ENCODE measurements at places on chromosomes 6 and 20.

DNA sequence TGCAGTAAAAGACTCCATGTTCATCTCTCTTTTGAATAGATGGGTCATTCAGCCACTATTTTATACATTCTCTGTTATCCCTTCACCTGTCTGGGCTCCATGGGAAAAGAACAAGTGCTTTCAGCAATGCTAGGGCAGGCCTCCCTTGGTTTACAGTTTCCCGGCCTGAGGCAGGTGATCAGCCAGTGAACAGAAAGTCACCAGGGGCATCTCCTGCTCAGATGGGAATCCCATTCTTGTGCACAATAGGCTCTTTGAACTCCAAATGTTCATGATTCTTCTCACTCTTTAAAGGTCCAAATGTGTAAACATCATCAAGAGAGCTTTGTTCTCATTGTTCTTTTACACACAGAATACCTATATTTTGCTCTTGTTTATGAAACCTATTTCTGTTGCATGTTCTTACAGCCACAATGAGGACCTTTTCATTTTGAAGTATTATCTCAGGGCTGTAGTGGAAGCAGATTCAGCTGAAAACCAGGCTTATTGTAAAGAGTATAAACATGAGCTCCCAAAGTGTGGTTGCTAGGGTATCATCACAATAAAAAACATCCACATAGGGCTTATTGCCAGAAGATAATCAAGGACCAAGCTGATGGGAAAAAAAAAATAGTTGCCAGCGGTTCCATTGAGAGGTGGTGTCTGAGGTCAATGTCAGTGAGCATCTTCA, 267.1 kb upstream of the SGK1 start:
- DNase-seq = no peak

DNA sequence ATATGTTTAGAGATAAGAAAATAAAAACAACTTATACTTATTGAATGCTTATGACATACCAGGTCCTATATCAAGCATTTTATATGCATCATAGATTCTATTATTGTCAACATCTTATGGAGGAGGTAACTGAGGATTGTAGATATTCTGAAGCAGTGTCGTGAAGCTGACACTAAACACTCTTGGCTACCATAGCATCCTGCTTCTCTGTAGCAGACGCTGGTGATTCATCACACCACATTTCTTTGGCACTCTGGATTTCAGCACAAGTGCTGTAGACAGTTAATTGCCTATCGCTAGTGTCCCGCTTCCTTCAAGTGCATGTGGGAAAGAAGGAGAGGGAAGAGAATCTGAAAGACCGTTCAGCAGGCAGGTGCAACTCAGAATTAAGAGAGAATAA, 317.1 kb downstream of the PLCB1 start:
- no peak for DNase-seq

- no peak for DNase-seq
These were observed 2.0 kb upstream of the PLCG1 start for GRCh38 chr20:41135187-41135887.

DNA sequence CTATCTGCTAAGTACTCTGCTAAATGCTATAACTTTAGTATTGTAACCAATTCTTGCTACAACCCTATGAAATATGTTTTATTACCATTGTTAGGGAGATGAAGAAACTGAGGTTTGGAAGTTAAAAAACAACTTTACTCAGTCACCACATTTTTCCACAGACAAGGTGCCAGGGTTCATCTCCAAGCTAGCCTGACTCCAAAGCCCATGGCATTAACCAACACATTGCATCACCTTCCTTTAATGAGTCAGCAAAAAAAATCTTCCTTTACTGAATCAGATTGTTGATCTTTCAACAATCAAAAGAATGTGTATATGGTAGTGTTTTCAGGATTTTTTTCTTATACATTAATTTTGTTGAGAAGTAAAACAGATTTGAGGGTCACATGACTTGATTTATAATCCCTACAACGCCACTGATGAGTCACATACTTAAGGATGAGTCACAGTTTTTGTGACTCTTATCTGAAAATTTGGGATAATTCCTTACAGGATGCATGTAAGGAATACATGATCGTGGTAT, 41.5 kb downstream of the MAN1A1 start:
- no peak for DNase-seq

- DNase-seq = no peak
These were observed 24.4 kb downstream of the PLCB1 start for GRCh38 chr20:8156235-8157079.

DNA sequence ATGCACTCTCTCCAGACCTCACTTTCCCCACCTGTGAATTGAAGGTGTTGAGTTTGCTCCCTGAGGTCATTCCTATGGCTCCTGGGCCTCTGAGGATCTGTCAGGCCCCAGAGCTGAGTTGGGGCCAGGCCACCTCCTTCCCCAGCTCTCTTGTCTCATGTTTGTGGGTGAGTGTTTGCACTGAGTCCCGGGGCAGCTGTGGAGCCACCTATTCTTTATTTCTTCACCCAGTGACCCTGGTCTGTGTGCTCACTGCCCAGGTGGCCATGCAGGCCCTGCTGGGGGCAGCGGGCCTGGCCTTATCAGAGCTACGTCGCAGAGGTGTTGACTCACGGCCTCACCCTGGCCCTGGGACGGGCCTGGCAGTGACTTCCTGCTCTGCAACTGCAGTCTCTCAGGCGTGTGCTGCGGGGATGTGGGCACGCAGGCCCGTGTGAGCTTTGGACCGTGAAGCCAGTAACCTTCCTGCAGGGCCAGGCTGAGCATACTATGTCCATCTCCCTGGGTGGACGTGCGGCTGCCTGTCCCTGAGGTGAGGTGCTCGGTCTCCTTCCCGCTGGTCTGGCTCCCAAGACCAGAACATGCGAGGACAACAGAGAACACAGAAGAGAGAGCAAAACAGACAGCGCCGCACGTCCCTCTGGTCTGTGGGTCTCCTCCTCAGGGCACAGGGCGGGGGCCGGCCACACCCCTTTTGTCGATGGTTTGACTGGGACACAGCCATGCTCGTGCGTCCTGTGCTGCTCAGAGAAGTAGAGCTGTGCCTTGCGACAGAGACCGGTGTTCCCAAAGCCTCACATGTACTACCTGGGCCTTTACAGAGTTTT, 12.1 kb downstream of the TMEM181 start:
- no peak for DNase-seq

GRCh38 chr6:767755-768512, 75.0 kb upstream of the EXOC2 start:
- no peak for DNase-seq

DNA sequence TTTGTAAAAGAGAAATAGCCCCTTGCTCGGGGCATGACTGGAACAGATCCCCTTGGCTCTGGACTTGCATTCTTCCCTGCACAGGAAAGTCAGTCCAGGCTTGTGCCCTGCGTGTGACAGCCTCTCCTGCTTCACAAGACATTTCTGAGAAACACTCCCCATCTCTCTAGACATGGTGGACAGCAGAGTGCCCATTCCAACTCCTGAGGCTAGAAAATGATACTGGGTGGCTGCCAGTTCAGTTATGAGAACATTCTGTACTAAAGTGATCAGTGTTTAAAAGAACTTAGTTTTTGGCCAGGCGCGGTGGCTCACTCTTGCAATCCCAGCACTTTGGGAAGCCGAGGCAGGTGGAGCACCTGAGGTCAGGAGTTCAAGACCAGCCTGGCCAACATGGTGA, 41.3 kb downstream of the TGM3 start:
- DNase-seq = no peak

GRCh38 chr6:110547266-110547964, 71.0 kb upstream of the SLC22A16 start:
- DNase-seq = no peak

DNA sequence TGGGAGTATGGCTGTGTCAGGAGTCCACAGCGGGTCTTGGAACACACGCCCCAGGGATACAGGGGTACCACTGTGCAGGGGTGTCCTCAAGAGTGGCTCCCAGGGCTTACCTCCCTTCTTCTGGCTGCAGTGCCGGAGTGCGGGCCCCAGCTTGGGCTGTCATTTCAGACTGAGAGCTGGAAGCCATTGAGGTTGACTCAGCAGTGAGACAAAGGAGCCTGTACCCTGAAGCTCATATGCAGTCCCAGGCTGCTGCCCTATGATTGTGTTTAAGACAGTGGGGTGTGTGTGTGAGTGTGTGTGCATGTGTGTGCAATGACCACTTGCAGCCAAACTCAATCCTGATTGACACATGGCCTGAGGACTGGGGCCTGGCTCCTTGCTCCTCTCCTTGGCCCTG, 167.7 kb upstream of the AFDN start:
- DNase-seq = no peak

DNA sequence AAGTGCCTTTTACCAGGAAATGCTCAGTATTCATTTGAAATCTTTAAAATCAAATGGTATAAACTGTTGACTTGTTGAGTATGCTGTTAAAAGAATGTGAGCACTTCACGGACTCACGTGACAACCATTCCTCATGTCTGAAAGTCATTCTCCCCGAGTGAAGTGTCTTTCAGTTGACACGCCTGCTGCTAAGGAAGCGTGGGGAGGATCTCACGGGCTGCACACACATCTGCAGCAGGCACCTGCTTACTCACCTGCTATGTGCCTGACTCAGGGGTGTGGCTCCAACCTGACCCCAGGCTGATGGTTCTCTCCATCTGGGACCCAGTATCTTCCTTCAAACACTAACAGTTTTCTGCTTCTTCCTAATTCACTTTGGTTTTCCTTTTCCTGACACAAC, 32.7 kb downstream of the WDR27 start:
- no peak for DNase-seq

DNA sequence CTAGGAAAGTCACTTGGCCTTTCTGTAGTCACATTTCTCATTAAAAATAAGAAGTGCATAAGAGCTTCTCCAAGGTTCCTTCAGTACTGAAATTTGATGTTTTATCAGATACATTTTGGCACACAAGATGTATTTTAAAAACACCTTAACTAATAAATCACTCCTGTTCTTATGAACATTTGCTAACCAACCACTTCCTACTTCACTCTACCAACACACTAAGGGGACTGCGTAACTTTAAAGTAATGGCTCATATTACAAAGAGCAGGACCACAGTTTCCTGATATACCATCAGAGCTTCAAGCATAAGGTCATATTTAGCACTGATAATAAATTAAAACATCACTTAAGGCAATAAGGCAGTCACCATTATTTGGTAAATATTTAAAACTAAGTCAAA, 104.4 kb downstream of the RALGAPA2 start:
- no peak for DNase-seq

- no peak for DNase-seq
These were observed 33.4 kb downstream of the RWDD2A start for GRCh38 chr6:83226517-83226916.

DNA sequence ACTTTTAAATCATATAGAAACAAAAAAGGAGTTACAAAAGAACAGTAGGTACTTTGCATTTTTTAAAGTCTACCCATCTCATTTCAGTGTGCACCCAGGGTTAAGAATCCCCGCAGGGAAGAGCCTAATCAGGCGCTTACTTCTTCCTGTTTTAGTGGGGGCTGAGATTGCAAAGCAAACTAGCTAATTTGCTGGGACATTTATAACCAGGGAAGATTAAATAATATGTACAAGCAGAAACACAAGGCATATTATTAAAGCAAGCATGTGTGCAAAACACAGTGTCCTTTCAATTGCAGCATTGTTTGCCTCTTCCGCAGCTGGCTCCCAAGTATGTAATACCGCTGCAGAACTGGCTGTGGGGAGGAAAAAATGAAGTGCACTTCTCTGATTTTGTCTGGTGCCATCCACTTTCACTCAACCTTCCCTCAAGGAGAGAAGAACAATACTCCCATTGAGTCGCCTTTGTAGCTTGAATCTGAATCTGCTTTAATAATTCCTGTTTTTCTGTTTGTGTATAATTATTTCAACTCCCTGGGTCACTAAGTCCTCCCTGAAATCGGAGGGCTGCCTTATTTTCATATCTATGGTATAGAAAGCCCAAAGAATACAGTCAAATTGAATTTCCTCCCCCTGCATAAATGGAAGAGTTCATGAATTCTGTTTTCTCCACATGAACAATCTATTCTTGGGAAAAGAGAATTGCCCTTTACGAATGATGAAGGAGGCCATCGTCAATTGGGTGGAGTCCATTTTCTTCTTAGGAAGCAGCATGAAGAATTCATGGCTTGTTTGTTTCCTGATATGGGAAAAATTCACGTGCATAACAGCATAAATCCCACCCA, 23.3 kb upstream of the BCAS1 start:
- no peak for DNase-seq

- no peak for DNase-seq
These were observed 3.6 kb upstream of the MATN4 start for GRCh38 chr20:45311589-45312211.

GRCh38 chr6:51339728-51340127, 521.1 kb downstream of the TFAP2B start:
- no peak for DNase-seq

GRCh38 chr6:35299674-35300073, 2.1 kb downstream of the DEF6 start:
- DNase-seq = no peak

DNA sequence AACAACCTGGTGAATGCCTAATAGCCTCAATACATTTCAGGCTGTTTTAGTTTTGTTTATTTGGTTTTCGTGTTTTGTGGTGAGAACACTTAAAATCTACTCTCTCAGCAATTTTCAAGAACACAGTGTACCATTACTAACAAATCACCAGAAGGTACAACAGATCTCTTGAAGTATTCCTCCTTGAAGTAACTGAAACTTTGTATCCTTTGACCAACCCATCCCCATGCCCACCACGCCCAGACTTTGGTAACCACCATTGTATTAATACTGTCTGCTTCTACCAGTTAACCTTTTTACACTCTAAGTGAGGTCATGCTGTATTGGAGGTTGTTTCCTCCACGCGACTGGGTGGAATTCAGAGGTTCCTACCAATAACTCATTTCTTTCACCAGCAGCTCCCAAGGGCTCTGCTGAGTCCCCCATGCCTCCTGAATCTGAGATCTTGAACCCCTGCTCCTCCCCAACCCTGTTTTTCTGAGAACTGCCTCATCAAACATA, 5.7 kb upstream of the TRIM40 start:
- no peak for DNase-seq

DNA sequence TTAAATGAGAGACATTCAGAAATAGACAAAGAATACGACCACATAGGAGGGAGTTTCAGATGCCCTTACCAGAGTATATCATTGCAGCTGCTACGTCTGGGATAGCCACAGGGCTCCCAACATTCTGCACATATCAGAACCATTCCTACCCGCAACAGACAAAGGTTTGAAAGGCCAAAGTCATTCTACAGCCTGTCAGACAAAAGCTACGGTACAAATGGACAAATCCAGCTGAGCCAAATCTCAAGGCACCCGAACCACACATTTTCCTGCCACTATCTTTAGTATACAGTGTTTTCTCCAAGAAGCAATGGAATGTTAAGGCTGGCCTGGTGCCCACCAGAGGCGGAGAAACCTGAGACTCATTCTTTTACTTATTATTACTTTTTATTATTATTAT, 30.5 kb upstream of the LYRM2 start:
- DNase-seq = no peak

GRCh38 chr6:167664678-167665660, 161.7 kb upstream of the AFDN start:
- no peak for DNase-seq

DNA sequence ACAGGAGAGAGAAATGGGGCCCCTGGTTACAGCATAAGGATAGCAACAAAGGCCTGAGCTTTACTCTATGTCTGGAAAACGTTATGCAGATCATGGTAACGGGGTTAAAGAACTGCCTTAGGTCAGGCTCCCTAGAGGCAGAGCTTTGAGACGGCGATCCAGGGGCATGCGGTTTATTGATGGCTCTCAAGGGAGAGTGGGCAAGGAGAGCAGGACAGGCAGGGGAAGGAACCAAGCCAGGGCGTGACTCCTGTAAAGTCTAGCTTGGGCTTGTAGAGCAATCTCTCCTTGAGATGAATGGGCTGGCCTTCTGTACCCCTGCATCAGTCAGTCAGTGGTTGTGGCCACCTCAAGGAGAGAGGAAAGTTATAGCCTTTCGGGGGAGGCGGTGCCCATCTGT, 12.5 kb upstream of the FERMT1 start:
- no peak for DNase-seq

GRCh38 chr20:8721098-8721497, 347.8 kb upstream of the PLCB4 start:
- DNase-seq = no peak
